ENCODE measurements at places on chromosomes 5 and 9. TPM values are rescaled to one million over a fixed set of nuclear protein-coding genes. Genes with fewer than 3 reads are reported as not detected.
A peak's percentile ranks its signal among the peaks of the same experiment; 100 is the strongest.

GRCh38 chr9:120935383-120935857 lies 8.8 kb upstream of the TRAF1 start:
- no peak for DNase-seq
- H3K4me3 ChIP-seq: peak overlapping the region; percentile 59
- H3K27ac ChIP-seq: peak overlapping the region; percentile 90
- peaks cover 64% of the 10 kb centered on the region for H3K4me1 ChIP-seq
- H3K36me3 ChIP-seq: peaks cover 3% of the 10 kb centered on the region

- H3K36me3 ChIP-seq: no peaks in the 10 kb centered on the region
- DNase-seq: no peak
- H3K4me3 ChIP-seq: no peak overlapping the region
- no peaks in the 10 kb centered on the region for H3K27me3 ChIP-seq
- no peaks in the 10 kb centered on the region for H3K4me1 ChIP-seq
Measured at GRCh38 chr5:127849891-127850290, 146.7 kb downstream of the CCDC192 start.

GRCh38 chr5:176514244-176514950 lies 22.8 kb downstream of the RNF44 start:
- H3K27ac ChIP-seq: no peak overlapping the region
- H3K27me3 ChIP-seq: no peaks in the 10 kb centered on the region
- no peak overlapping the region for H3K4me3 ChIP-seq
- peaks cover 7% of the 10 kb centered on the region for H3K4me1 ChIP-seq
- DNase-seq: no peak
- peaks cover 2% of the 10 kb centered on the region for H3K36me3 ChIP-seq

DNA sequence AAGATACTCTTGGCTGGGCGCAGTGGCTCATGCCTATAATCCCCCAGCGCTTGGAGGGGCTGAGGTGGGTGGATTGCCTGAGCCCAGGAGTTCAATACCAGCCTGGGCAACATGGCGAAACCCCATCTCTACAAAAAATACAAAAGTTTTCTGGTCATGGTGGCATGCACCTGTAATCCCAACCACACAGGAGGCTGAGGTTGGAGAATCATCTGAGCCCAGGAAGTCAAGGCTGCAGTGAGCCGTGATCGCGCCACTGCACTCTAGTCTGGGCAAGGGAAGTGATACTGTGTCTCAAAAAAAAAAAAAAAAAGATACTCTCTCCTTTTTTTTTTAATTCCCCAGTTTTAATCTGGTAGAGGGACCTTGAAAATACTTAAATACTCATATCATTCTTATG lies 15.0 kb downstream of the ANKRD33B start:
- peaks cover 19% of the 10 kb centered on the region for H3K36me3 ChIP-seq
- no peak overlapping the region for H3K4me3 ChIP-seq
- H3K4me1 ChIP-seq: peaks cover 67% of the 10 kb centered on the region

DNA sequence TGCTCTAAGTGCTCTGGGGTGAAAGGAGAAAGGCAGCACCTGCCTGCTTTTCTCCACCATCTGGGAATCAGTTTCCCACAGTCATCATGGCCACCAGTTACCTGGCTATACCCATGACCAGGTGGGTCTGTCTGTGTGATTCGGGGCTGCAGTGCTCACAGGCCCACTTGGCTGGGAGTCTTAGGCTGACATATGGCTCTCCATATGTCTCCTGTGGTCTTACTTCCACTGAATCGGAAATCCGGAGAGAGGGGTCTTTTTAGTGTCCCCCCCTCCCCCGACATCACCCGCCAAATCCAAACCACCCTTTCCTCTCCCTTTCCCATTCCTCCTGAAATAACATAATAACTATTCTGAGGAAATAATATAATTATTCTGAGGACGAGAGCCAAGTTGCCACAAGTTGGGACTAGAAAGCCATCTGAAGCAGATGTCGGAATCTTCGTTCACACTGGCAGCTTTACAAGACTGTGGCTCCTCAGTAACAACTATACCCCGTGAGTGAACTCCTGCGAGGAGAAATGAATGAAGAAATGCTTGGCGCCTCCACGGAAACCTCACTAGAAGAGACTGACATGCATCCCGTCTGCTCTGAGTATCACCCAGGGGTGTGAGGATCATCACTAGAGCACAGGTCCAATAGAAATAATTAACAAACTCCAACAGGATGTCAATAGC lies 143.4 kb downstream of the MYO10 start:
- no peak for DNase-seq
- no peaks in the 10 kb centered on the region for H3K36me3 ChIP-seq
- H3K4me1 ChIP-seq: no peaks in the 10 kb centered on the region
- H3K4me3 ChIP-seq: no peak overlapping the region

Gene SKP2
- 54.6 TPM for total RNA-seq

All from activated T-helper 1 cell treated with anti-CD3 and anti-CD28 coated beads, Interleukin-12 subunit alpha, Interleukin-12 subunit beta, Interleukin-2, Interleukin-4 antibody, amounts not matched to agents 30 ng/mL and 10 ng/mL and 1 ng/mL, durations not matched to agents 14 hours and 24 hours and 36 hours (primary cell).